Activated CD4-positive, alpha-beta T cell treated with anti-CD3 and anti-CD28 coated beads for 36 hours (primary cell): ENCODE measurements at places on chromosomes 1 and 21. TPM values are rescaled to one million over a fixed set of nuclear protein-coding genes. Genes with fewer than 3 reads are reported as not detected.

The COL9A2 gene
- 3.0 TPM for total RNA-seq

The NUP133 gene
- total RNA-seq = 53.5 TPM

The SORT1 gene
- 0.39 TPM for total RNA-seq

The NPPA gene
- not detected for total RNA-seq

The DNAH14 gene
- total RNA-seq = 2.1 TPM

The YY1AP1 gene
- total RNA-seq = 76.0 TPM

The TNFRSF4 gene
- total RNA-seq = 418 TPM

The MYBPH gene
- not detected for total RNA-seq

The CEP170 gene
- 56.7 TPM for total RNA-seq

The SLC35F3 gene
- 0.86 TPM for total RNA-seq

The MGST3 gene
- total RNA-seq = 49.1 TPM

The HNRNPCL4 gene
- not detected for total RNA-seq

The SPRR2E gene
- not detected for total RNA-seq

The SPRR4 gene
- not detected for total RNA-seq

The MX1 gene
- 162 TPM for total RNA-seq

The TNFRSF8 gene
- total RNA-seq = 15.7 TPM

The LRRC71 gene
- total RNA-seq = not detected

The TESK2 gene
- total RNA-seq = 3.3 TPM

The AMIGO1 gene
- total RNA-seq = 1.8 TPM

The CD1E gene
- total RNA-seq = not detected

The LIN28A gene
- total RNA-seq = not detected

The ZSWIM5 gene
- total RNA-seq = 0.63 TPM

The CLDN19 gene
- total RNA-seq = not detected

The KISS1 gene
- total RNA-seq = not detected

The SPRR1B gene
- not detected for total RNA-seq

The TTC39A gene
- total RNA-seq = 0.11 TPM

The KIF2C gene
- total RNA-seq = 119 TPM

The CSMD2 gene
- total RNA-seq = not detected

The MRTO4 gene
- 82.6 TPM for total RNA-seq

The SLC19A1 gene
- 50.0 TPM for total RNA-seq

The IQGAP3 gene
- 16.0 TPM for total RNA-seq

The OR2G6 gene
- not detected for total RNA-seq

The PLEKHG5 gene
- 1.1 TPM for total RNA-seq

The TAGLN2 gene
- total RNA-seq = 410 TPM

The SLC1A7 gene
- total RNA-seq = not detected

The ARHGAP30 gene
- total RNA-seq = 165 TPM

The CD164L2 gene
- not detected for total RNA-seq

The SLAMF6 gene
- total RNA-seq = 45.9 TPM

The CGN gene
- 1.4 TPM for total RNA-seq

The GOLT1A gene
- total RNA-seq = 0.21 TPM

The PRKAA2 gene
- total RNA-seq = 0.02 TPM
